CD4-positive, alpha-beta T cell treated with Interferon alpha-2 for 1 hour (primary cell): ENCODE measurements at places on chromosomes 2 and 18.

DNA sequence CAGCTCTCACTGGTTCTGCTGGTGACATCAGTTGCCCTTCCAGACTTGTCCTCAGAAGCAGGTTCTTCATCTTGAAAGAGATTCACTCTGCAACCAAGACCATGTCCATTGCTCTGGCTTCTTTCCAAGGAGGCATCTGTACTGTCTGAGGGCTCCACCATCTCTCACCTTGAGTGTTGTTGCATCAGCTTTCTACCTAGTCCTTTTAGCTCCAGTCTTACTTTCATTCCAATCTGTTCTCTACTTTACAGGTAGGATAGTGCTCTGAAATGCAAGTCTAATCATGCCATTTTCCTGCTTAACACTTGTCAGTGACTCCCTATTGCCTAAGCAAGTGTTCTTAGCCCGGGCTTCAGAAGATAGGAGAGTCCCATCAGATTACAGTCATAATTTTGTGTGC is 117.7 kb downstream of the EN1 start:
- no peak for DNase-seq

- DNase-seq, result no peak
Observed at GRCh38 chr2:163748420-163748819, 12.6 kb upstream of the FIGN start.

- no peak for DNase-seq
Observed at GRCh38 chr2:63444565-63445288, 143.6 kb downstream of the WDPCP start.

GRCh38 chr2:70531419-70532086 is 22.1 kb downstream of the TGFA start:
- no peak for DNase-seq

DNA sequence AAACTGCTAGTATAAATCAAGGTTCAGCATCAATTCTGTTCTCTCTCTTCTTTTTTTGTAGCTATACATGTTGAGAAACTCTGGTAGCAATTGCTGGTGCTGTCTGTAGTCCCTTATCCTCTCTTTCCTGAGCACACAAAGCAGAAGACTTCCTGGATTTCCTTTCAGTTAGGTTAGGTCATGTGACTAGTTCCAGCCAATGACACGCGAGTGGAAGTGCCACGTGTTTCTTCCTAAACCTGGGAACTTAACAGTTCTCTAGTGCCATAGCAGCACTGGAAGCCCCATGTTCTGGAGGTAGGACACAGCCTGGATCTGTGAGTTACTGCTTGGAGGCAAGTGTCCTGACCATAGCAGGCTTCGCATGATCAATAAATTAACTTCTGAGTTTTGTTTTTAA is 125.9 kb downstream of the PLA2R1 start:
- DNase-seq, result no peak

GRCh38 chr2:235803028-235803427 is 309.2 kb downstream of the AGAP1 start:
- DNase-seq, result no peak

DNA sequence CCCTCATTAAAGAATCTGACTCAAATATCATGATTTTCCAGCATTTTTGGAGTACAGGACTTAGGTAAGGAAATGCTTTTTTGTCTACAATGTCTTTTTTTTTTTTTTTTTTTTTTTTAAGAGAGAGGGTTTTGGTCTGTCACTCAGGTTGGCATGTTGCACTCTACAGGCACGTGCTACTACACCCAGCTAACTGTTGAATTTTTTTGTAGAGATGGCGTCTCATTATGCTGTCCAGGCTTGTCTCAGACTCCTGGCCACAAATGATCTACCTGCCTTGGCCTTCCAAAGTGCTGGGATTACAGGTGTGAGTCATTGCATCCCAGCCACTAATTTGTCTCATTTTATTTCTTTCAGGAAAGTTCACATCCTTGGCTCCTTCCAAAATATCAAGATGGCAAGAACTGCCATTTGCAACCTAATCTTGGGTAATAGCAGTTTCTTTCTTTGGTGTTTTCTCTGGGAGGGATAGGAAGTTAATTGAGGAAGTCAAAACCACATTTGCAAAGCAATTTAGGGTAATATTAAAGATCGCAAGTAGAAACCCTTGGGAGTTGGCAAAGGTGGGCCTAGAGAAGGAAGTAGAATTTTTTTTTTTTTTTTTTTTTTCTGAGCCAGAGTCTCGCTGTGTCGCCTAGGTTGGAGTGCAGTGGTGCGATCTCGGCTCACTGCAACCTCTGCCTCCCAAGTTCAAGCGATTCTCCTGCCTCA is 15.5 kb downstream of the PNO1 start:
- DNase-seq, result no peak

GRCh38 chr2:235850289-235850688 is 317.9 kb downstream of the GBX2 start:
- DNase-seq, result no peak
